ENCODE measurements at places on chromosomes 4 and X.

GRCh38 chr4:13876940-13877339 is 249.4 kb upstream of the BOD1L1 start:
- DNase-seq, result no peak

- DNase-seq, result peak; percentile 78
Measured at GRCh38 chr4:26081795-26082498, 167.9 kb downstream of the SMIM20 start.

- no peak for DNase-seq
Measured at GRCh38 chr4:23388255-23388654, 501.6 kb downstream of the PPARGC1A start.

DNA sequence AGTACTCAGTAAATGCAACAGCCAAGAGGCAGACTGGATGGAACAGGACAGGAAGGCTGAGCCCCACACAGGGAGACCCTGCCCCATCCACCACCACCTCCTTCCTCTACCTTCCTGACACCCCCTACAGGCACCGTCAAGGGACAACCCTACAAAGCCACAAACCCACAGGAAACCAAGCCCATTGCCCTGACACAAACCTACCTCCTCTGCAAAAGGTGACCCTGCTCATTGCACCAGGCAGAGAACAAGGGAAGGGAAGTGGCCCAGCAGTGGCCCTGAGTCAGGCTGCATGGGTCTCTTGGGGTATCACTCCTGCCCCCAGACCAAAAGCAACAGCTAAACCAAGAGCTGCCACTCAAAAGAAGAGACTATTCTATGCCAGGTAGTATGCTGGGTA is 21.0 kb downstream of the JAKMIP1 start:
- no peak for DNase-seq

DNA sequence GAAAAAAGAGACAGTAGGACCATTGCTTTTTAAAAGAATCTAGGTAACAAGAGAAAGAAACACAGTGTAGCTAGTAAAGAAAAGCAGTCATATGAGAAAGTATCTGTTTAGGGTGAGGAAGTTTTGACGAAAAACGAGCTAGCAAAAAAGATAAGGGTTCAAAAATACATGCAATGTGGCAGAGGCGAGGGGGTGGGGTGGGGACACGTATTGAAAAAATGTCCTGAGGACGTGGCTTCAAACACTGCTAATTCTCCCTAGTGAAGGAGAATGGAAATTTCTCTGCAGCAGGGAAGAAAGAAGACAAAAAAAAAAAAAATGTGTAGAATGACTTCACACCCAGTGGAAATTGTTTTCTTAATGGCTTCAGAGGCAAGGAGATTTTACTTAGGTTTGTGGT is 856.4 kb upstream of the INTU start:
- no peak for DNase-seq

GRCh38 chrX:85504381-85504780 is 124.9 kb upstream of the POF1B start:
- no peak for DNase-seq

DNA sequence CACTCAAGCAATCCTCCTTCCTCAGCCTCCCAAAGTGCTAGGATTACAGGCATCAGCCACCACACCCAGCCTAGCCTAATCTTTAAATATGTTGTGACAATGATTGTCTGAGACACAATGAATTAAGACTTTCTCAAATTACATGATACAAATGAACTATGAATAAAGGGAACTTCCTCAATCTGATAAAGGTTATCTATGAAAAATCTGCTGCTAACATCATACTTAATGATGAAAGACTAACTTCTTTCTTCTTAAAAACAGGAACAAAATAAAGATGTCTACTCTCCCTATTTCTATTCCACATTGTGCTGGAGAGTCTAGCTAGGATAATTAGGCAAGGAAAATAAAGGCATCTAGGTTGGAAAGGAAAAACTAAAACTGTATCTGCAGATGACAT is 60.0 kb downstream of the PDHA1 start:
- no peak for DNase-seq

GRCh38 chrX:139834879-139835278 is 98.0 kb downstream of the ATP11C start:
- no peak for DNase-seq

DNA sequence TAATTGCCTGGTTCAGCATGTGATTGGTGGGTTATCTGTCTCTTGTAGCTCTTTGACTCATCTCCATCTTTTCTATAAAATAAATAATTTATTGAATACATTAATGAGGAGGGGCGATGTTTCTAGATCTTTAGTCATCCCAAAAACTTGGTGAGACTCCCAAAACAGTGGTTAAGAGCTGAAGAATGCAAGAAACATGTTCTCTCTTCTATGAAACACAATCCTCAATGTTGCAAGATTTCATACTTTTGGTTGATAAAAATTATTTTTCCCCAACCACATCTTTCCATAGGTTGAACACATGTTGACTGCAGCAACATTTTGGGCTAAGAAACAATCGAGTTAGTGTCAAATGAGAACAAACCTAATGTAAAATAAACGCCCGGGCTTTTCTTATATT is 1.2 kb upstream of the TMEM47 start:
- no peak for DNase-seq

DNA sequence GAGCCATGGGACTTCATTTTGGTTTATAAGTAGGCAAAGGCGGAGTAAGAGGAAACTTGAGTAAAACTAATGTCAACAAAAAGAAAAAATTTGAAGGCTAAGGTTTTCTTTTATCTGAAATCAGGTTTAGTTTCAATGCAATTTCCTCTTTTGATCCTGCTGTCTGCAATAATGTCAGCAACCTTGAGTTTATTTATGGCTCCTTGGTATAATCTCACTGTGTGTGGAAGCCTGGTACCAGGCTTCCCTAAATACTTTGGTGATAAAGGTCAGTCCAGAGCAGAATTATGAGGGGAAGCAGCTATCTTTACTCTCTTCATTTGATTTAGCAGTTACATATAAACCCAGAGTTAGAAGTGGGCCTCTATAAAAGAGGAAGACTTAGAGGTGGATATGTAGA is 57.8 kb downstream of the NDNF start:
- no peak for DNase-seq

GRCh38 chr4:180134091-180134866 is 2108.9 kb upstream of the TENM3 start:
- DNase-seq, result no peak

DNA sequence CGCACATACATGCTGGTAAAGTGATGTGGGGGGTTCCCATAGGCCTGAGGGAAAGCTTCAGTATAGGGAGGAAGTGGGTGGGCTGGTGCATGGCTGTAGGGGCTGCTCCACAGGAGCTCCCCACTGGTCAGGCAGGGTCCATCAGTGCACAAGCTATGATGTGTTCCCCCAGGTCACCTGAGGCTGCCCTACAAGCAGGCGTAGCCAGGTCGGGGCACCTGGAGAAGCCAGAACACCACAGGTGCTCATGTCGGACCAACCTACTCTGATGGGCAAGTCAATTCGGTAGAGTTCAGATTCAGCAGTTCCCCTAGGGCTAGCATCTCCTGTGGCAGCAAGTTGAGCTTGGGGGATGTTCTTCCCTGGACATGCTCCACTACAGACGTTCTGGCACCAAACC is 103.3 kb upstream of the EPHA5 start:
- no peak for DNase-seq

DNA sequence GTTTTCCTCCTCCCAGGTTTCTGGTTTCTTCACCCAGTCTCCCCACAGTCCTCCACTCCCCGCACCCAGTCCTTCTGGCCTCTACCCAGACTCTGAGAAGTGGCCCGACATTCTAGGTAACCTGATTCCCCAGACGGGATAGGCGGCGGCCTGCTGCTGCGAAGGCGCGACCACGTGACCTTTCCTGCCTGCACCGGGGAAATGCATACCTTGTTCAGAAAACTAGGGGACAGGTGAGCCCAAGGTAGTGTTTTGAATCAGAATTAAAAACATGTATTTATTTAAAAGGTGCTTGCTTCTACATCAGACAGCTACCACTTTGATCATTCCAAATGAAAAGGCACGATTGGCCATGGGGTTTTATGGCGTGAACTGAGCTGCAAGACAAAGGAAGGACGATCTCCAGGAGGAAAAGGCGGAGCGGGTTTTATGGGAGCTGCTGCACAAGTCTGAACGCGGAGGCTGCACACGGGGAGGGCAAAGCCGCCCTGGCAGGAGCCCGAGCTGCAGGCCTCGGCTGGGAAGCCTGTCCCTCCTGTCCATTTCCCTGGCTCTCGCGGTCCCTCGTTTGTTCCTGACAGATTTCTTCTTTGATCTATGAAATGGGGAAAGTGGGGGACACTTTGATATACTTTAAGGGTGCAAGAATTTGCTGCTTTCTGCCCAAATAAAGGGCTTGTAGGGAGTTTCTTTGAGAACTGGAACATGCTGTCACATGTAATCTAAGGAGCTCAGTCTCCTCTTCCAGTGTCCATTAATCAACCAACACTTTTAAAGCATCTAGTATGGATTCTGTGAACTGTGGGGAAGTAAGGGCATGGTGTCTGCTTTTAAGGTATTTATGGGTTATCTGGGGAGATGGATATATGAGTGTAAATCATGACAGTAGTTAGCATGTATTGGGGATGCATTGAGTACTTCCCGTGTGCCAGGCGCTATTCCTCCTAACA is 150.9 kb downstream of the SPRY1 start:
- no peak for DNase-seq
